ENCODE measurements at places on chromosomes 6 and 20. TPM values are rescaled to one million over a fixed set of nuclear protein-coding genes. Genes with fewer than 3 reads are reported as not detected.

RBBP8NL gene
- 0.07 TPM for total RNA-seq

DNA sequence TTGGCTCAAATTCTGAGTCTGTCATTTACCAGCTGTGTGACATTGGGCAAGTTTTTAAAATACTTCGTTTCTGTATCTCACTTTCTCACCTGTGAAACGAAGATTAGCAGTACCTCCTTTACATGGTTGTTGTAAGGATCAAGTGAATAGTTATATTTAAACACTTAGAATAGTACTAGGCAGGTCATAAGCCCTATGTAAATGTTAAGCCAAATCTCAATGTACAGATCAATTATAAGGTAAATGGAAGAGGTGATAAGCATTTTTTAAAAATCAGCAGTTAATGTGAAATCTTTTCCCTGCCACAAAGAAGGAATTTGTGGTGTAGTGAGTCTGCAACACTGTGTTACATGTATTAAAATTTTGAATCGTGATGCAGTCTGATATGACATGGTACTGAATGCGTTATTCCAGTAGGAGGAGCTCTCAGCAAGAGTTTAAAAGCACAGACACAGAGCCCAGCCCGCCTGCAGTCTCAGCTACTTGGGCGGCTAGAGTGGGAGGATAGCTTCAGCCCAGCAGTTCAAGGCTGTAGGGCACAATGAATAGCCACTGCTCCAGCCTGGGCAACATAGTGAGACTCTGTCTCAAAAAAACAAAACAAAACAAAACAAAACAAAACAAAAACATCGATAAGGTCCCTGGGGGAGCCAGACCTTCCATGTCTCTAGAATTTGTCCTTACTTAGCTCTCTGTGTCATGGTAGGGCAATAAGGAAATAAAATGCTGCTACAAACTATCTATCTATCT, 46.0 kb downstream of the GTF2H5 start:
- DNase-seq, result no peak

CD93 gene
- 0.07 TPM for total RNA-seq

- DNase-seq, result no peak
Observed at GRCh38 chr6:167077241-167077932, 45.5 kb upstream of the CCR6 start.

LINC00237 gene
- not detected for total RNA-seq

- no peak for DNase-seq
Observed at GRCh38 chr6:29887330-29887818, 55.0 kb upstream of the HLA-A start.

ELOVL2 gene
- total RNA-seq, result 1.3 TPM

C6orf132 gene
- total RNA-seq, result 15.3 TPM

- DNase-seq, result no peak
Observed at GRCh38 chr6:47335466-47335865, 25.8 kb upstream of the TNFRSF21 start.

GRCh38 chr6:56311061-56311460, 63.7 kb upstream of the COL21A1 start:
- DNase-seq, result no peak

GRCh38 chr6:166446146-166446545, 63.4 kb upstream of the MPC1 start:
- no peak for DNase-seq

GRCh38 chr20:17935186-17935585, 33.4 kb downstream of the SNX5 start:
- DNase-seq, result no peak

- no peak for DNase-seq
Observed at GRCh38 chr6:101279410-101279809, 114.1 kb upstream of the GRIK2 start.

DNA sequence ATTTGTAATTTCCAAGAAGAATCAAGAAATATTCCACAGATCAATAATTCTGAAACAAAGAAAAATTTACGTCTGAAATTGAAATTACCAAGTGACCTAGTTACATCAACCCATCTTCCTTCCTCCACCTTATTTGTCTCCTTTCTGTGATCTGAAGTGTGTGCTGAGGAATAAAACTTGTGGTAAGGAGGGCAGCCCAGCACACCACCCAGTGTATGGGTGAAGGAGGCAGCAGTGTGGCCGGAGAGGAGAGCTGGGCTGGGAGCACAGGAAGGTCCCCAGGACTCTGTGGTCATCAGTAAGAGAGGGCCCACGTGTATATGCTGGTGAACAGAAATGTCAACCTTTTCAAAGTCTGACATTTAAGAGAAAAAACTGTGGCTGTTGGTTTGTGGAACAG, 11.3 kb upstream of the CCR6 start:
- DNase-seq, result no peak

DNA sequence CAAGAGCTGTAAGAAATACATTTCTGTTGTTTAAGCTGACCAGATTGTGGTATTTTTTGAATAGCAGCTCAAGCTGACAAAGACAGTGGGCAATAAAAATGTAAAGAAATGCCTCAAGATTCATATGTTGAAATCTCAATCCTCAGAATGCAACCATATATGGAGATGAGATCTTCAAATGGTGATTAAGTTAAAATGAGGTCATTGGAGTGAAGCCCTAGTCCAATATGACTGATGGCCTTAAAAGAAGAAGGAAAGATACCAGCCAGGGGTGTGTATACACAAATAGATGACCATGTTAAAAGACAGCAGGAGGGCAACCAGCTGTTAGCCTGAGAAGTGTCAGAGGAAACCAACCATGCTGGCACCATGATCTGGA, 7.1 kb upstream of the DDO start:
- DNase-seq, result no peak

DNA sequence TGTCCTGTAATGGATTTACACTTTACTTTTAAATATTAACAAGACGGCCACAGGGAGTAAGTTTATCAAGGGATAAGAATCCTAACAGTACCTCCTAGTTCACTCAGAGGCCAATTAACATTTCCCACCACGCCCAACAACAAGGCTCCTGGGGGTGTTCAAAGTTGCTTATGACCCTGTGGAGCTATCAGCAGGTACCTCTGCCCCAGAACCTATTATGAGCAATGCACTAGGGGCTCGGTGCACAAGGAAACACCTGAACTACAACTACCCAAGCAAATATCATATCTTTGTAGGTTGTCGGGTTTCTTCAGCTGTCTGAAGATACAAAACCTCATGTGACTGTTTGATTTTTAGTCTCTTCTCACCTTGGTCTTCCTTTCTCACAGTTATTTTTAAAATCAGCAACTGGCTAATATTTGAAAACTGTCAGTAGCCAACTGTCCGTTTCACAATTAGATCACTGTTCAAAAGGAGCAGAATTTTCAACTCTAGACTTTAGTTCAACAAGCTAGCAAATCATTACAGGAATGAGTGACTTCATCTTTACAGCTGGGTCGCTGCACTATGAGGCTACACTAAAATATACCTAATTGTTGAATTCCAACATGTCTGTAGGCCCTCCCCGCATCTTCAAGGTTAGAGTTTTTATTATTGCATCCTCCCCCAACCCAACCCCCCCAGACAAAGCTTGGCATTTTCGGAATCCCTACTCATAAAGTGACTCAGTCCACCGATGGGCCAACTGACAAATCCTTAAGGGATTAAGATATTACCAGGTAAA, 38.1 kb downstream of the B4GALT5 start:
- DNase-seq, result no peak

RAB44 gene
- total RNA-seq, result under 0.01 TPM

DNA sequence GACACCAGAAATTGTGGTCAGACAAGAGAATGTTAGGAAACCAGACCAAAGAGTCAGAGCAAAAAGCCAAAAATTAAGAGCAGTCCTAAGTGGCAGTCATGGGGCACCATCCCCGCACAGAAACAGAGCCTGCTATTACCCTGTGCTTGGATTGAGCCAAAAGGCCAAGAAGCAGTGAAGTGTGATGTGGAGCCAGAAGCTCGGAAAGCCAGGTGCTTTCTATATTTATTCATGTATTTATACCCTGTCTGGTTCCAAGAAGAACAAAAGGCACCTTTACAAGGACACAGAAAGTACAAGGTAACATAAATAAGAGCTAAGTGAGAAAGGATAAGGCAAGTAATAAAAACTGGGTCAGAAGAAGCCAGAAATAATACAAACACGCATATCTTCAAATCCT, 336.2 kb upstream of the CNR1 start:
- DNase-seq, result no peak

- DNase-seq, result no peak
Observed at GRCh38 chr6:167053895-167054530, 54.8 kb downstream of the CEP43 start.

DNA sequence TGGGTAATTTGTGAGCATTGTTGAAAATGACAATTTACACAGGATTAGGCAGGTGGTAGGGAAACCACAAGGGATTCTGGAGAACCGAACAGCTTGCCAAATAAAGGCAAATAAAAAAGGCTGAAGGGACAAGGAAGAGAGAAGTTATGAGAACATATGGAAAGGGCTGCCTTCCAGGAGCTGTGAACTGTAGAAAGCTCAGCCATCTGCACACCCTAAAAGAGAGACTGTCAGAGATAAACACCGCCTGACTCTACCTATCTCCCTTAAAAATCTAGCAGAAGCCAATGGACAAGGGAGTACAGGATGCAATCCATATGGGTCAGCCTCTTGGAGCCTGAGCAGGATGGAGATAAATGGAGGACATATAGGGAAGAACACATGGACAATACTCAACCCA, 12.7 kb upstream of the SLC17A1 start:
- DNase-seq, result no peak

C20orf96 gene
- 3.9 TPM for total RNA-seq

GRCh38 chr6:21914121-21914973, 320.8 kb downstream of the SOX4 start:
- no peak for DNase-seq

- DNase-seq, result no peak
Observed at GRCh38 chr20:7657569-7657968, 282.7 kb downstream of the HAO1 start.

GRCh38 chr6:69019832-69020231, 384.8 kb downstream of the ADGRB3 start:
- DNase-seq, result no peak

- no peak for DNase-seq
Observed at GRCh38 chr6:162273986-162274385, 453.6 kb downstream of the PRKN start.

Measured in epithelial cell of proximal tubule (primary cell).